Adrenal gland (tissue), 19 donors: ENCODE measurements at places on chromosomes 1 and 21.

- DNase-seq, result no peak
Observed at GRCh38 chr1:107100331-107100984, 40.4 kb upstream of the NTNG1 start.

- DNase-seq, result no peak
Observed at GRCh38 chr1:16170283-16170673, 14.4 kb upstream of the EPHA2 start.

DNA sequence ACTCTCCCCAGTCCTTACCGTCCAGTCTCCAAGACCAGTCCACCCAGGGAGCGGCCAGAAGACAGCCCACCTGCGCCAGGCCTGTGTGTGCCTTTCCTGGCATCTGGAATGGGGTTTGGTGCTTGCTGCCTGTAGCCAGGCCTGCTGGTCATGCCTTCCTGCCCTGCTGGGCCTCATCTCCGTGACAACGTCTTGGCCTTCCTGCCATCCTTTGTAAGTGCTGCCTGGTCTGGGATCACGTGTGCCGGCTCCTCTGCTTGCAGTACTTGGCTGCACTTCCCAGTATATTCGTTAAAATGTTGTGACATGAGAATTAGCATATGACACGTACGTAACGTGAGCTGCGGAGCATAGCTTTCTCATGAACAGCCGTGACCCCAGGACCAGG, 145.3 kb upstream of the COL6A1 start:
- no peak for DNase-seq

DNA sequence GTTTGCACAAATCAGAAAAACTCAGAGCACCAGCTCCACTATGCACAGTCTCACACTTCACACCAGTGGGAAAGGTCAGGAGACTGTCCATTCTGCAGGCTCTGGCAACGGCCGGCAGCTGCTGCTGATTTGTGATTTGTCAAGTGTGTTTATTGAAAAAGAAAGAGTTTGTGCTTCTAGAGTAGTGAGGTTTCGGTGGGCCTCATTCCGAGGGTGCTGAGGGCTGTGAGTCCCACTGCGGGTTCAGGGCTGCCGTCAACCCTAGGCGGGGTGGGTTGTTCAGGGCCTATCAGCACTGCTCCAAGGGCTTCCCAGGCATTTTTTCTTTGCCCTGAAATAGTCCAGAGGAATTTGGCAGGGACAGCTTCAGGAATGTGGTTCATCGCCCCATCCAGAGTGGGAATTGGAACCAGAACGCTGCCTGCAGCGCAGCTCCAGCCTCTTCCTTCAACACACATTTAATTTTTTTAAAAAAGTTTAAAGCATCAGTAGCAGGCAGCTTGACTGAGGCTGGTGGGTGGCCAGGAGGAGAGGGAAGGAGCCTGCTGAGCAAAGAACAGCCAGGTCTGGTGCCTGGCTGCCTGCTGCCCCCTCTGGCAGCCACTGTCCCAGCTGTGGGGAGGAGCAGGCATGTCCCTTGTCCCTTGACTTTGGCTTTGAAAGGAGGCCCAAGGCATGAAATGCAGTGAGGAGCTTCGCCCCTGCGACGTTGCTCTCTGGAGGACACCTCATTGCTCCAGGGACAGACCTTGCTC, 19.7 kb downstream of the STUM start:
- DNase-seq, result no peak

DNA sequence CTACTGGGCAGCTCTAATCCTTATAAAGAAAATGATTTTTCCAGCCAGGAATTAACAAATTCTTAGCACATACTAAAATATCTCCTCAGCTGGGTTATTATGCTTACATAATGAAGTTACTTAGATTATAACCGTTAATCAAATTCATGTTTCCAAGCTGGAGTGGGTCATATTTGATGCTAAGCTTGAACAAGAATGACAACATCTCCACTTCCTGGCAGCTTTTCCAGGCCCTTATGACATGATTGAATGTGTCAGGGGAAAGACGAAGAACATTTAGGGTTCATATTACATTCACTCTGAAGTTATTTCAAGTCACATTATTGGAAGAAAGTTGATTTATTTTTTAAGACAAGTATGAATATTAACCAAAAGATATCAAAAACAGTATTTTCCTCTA, 333.7 kb downstream of the PCP4 start:
- DNase-seq, result no peak

DNA sequence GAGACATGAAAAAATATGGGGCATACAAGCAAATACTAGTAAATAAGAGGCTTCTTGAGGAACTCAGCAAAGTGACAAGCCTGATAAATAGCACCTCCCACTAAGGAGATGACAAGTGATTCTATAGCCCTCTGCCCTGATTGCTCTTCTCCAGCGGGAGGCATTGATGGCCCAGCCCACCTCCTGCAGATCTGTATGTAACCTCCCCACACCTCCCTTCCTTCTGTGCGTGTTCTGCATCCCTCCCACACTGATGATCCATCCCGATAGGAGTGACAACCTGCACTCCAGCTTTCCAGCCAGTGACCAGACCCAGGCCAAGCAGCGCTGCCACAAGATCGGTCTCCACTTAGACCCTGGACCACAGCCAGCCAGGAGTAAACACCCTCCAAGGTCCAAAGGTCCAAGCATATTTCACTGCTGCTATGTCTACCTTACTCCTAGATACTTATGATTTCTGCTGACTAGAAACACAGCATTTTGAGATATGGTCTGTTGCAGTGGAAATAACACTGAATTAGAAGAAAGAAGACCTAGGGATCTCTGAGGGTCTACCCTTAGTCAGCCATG, 176.1 kb downstream of the BRINP2 start:
- DNase-seq, result no peak

- no peak for DNase-seq
Observed at GRCh38 chr1:24505816-24506215, 3.2 kb downstream of the RCAN3 start.
